H4 (cell line): ENCODE measurements at places on chromosomes 5 and 9.

DNA sequence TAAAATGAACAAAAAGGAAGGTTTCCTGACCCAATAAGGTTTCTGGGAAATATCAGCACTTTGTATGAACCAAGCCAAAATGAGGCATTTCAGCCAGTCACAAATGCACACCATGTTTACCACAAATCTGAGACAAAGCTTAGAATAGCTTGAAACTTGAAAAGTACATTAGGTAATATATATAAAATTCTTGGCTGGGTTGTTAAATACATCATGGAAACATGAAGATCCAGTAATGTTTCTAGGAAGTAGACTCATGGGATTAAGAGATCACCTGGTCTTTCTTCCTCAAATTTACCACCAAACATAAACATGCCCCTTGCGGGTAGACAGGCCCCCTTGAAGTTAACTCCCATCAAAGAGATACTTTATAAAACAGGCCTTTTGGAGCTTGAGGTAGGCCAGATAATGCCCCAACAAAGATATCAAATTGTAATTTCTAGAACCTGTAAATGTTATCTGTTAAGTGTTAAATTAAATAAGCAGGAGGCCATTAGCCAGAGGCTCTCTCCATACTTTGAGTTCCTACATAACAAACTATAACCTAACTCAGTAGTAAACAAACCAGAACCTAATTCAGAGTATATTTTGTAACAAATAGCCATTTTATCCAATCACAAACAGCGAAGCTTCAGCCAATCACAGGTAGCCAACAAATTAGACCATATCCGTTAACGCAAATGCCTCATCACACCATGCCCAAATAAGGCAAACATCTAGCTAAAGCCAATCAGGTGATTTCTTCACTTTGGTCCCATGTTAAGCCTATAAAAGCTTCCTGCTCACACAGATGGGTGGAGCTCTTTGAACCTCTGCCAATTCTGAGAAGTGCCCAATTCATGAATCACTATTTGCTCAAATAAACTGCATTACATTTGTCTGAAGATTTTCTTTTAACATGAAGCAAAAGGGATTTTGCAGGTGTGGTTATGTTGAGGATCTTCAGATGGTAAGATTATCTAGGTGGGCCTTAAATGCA lies 127.9 kb upstream of the TARS1 start:
- peak; percentile 95 for DNase-seq

- no peak for DNase-seq
Measured at GRCh38 chr5:163993126-163993525, 487.7 kb downstream of the MAT2B start.

DNA sequence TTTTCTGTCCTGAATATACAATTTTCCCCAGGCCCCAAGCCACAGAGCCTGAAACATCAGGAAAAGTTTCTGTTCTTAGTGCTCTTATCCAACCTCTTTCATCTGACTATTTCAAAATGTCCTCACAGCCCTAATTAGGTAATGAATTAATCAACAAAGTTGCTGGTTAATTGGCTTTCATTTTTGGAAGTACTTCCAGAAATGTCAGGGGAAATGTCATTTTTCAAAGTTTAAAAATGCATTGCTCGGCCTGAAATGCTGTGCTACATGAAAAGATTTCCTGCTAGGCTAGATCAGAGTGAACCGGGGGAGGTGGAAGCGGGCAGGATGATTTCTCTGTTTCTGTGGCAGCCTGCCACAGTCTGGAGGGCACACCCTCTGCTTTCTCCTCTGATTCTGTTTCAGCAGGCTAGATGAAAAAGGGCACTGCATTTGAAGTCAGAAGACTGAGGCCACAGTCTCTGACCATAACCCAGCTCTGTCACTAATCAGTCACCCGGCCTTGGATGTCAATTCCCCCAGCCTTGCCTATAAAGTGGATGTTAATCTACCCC lies 55.9 kb upstream of the BARX1 start:
- DNase-seq, result no peak

DNA sequence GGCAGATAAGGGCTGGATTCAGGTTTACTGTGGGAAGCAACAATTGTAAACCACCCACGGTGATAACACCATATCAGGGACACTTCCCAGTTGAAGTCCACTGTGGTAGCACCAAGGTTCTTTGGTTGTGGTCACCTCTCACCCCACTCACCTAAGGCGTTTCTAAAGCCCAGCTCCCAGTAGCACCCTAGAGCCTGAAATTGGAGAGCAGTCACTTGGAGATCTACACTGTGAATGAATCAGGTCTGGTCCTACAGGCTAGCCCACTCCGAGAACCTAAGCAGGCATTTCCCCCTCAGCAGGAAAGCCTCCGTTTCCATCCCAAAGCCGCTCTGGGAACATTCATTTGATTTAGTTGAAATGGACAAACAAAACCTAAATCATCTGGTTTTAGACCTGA lies 191.3 kb downstream of the TTC39B start:
- no peak for DNase-seq

- no peak for DNase-seq
Measured at GRCh38 chr5:56594792-56595191, 220.6 kb upstream of the MAP3K1 start.

GRCh38 chr5:139870677-139871076 lies 75.1 kb downstream of the PSD2 start:
- DNase-seq, result no peak

GRCh38 chr9:84943482-84944050 lies 274.0 kb downstream of the NTRK2 start:
- no peak for DNase-seq

DNA sequence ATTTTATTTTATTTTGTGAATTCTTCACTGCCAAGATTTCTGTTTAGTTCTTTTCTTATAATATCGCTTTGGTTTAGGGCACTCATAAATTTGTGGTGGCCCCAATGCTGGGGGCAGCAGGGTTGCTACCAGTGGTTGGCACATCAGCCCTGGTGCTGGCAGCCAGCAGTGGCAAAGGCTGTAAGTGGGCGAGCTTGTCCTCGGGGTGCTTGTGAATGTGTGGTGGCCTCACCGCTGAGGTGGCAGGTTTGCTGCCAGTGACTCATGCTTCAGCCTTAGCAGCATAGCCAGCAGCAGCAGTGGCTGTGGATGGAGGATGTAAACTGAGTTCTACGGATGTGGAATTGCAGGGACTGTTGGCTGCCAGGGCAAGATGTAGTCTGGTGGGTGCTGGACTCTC lies 262.9 kb upstream of the DMAC1 start:
- peak; percentile 1 for DNase-seq

DNA sequence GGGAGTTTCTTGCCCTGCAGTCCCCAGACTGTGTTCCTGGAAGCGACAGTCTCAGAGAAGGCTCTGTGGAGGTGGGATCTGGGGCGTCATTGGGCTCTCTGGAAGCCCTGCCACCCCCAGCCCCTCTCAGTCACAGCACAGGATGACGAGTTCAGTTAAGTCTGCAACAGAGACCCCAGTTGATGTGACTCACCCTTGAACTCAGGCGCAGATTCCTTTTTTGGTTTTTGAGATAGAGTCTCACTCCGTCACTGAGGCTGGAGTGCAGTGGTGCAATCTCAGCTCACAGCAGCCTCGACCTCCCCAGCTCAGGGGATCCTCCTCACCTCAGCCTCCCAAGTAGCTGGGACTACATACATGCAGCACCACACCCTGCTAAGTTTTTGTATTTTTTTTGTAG lies 8.3 kb downstream of the HRH2 start:
- no peak for DNase-seq

GRCh38 chr5:10623305-10623910 lies 59.5 kb downstream of the ANKRD33B start:
- DNase-seq, result no peak

DNA sequence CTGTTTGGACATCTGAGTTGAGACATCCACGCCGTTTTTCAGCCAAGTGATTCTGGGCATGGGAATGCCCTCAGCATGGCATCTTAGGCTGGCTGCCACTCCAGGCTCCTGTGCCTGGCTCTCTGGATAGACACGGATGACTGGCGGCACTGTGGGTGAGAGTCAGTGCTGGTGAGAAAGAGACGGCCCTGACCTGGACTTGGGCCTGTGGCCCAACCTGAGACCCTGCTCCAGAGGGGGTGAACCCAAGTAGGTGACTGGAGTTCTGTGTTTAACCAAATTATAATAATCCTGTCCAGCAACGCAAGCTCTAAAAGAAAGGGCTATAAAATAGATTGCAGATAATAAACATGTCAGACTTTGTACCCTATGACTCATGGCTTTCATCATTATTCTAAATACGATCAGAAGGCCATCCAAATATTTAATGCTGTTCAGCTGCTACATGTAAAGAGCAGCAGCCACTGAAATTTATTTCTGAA lies 173.9 kb downstream of the HSPA4 start:
- DNase-seq, result no peak

DNA sequence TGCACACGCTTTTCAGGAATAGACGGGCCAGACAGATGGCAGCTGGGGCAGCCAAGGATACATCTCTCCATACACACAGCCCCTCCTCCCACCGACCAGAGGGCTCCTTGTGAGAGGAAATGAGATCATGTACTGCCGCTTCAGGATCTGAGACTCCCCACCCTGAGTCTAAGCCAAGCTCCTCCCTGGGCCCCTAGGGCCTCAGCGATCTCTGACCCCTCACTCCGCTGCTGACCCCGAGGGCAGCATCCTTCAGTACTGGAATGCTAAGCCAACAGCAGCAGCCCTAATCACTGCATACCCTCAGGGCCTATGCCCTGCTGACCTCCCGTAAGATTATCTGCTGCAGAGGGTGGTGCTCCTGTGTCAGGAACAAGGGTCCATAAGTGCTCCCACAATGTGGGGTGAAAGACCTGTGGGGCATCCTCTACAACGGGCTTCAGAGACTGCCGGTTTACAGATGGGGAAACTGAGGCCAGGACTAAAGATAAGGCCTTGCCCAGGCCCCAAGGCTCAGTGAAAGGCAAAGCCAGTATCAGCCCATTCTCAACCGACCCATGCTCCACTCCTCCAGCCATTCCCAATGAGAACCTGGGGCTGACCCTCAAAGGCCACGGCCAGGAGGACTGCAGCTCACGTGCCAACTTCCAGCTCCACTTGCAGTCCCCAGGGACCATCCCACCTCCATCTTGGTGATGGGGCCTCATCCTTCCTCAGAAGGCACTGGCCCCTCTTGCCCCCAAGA lies 37.5 kb downstream of the BICD2 start:
- no peak for DNase-seq

DNA sequence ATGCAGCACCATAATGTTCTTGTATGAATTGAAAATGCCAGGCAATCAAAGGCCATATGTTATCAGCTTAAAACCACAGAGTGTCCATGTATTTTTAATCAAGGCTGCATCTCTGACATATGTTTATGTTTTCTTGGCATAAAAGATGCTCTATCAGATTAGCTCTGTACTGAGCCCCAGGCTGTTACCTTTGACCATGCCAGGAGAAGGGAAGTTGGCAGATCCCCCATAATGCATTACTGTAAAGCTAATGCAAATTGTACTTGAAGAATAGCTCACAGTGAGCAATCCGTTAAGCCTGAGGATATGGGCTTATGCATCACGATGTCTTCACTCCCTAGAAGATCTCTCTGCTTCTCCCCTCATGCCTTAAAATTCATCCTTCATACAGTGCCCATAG lies 414.4 kb downstream of the BRINP1 start:
- no peak for DNase-seq

DNA sequence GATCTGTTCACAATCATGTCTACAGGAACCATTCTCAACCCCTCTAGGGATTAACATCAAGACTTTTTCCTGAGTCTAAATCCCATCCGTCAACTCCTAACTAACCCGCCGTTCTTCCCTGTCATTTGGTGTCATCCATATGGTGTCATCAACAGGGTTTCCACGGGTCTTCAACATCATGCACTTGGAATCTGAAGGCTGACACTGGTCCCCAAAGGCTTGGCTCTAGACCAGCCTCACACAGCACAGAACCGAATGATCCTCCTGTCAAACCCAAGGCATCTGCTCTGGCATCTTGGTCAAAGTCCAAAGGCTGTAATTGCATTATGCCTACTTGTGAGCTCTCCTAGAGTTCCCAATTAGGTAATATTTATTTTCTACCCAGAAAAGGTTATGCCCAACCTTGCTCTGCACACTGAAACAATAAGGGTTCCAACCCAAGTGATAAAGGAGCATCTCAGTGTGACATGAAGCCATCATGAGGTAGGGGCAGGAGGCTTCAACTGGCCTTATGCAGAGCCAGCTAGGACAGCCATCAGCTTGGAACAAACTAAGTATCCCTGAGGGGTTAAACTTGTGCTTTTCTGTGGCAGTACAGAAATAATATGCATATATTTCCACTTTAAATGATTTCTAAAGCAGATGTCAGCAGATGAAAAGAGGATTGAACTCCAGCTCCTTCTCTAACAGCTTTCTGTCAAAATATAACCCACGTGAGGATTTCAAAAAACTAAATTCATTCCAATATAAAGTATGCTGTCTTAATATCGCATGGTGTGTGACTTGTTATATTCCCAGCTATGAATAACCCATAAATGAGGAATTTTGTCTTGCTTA lies 13.9 kb downstream of the ENC1 start:
- DNase-seq, result no peak

GRCh38 chr5:140556438-140556837 lies 835 bp downstream of the SRA1 start:
- no peak for DNase-seq

- no peak for DNase-seq
Measured at GRCh38 chr5:122322801-122323548, 10.9 kb downstream of the SNCAIP start.

GRCh38 chr5:36040651-36041536 lies 25.8 kb downstream of the UGT3A2 start:
- DNase-seq, result no peak

- DNase-seq, result no peak
Measured at GRCh38 chr9:133779081-133779480, 40.9 kb upstream of the SARDH start.

- DNase-seq, result no peak
Measured at GRCh38 chr5:140344683-140345423, 1.6 kb downstream of the HBEGF start.

GRCh38 chr9:2343756-2344155 lies 277.8 kb upstream of the VLDLR start:
- DNase-seq, result no peak

- no peak for DNase-seq
Measured at GRCh38 chr5:9538504-9538903, 7.4 kb downstream of the SEMA5A start.

GRCh38 chr5:139177809-139178588 lies 20.2 kb downstream of the SIL1 start:
- DNase-seq, result no peak

- peak; percentile 67 for DNase-seq
Measured at GRCh38 chr9:109307380-109308240, 13.2 kb downstream of the EPB41L4B start.

- peak; percentile 38 for DNase-seq
Measured at GRCh38 chr5:164934039-164934438, 1428.6 kb downstream of the MAT2B start.

DNA sequence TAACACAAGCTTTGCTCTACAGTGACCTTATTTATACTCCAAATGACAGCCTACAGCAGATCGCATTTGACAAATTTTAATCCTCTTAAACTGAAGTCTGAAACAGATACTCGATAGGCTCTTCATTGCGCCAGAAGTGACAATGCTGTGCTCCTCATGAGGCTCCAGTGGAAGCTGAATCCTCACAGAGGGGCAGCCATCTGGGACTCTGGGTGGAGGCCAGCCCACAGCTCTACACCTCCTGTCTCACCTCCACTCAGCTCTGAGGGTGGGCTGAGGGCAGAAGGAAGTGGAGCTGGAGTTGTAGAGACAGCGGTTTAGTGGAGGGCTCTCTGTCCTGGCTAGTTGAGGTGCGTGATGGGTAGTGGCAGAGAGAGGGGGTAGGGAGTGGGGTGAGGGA lies 283.3 kb upstream of the ANKRD55 start:
- DNase-seq, result no peak
